ENCODE measurements at places on chromosomes 5 and 9.

DNA sequence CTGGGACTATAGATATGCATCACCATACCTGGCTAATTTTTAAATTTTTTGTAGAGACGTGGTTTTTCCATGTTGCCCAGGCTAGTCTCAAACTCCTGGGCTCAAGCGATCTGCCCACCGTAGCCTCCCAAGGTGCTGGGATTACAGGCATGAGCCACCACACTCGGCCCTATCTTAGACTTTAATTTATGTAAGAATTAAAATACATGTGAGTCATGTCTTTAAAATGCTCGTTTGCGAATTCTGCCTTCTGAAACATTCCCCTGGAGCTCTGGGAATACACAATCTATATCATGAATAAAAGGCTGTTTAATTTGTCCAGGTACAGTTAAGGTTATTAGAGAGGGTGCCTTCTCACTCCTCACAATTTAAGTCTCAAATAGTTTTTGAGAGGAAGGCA, 32.8 kb downstream of the RHOBTB3 start:
- no peak for DNase-seq

DNA sequence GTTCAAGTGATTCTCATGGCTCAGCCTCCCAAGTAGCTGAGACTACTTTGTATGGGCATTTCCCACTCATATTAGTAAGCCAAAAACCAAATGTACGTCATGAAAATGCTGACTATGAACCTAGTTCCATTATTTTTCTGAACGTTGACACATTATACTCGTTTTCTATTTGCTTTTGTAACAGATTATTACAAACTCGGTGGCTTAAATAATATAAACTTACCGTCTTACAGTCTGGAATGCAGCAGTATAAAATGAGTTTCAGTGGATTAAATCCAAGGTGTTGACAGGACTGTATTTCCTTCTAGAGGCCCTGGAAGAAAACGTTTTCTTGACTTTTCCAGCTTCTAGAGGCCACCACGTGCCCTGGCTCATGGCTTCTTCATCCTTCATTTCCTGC, 517.0 kb downstream of the GADD45G start:
- DNase-seq, result no peak

GRCh38 chr5:10465726-10466125, 24.0 kb downstream of the ROPN1L start:
- DNase-seq, result no peak

- DNase-seq, result no peak
Measured at GRCh38 chr5:54492178-54492577, 25.4 kb upstream of the SNX18 start.

DNA sequence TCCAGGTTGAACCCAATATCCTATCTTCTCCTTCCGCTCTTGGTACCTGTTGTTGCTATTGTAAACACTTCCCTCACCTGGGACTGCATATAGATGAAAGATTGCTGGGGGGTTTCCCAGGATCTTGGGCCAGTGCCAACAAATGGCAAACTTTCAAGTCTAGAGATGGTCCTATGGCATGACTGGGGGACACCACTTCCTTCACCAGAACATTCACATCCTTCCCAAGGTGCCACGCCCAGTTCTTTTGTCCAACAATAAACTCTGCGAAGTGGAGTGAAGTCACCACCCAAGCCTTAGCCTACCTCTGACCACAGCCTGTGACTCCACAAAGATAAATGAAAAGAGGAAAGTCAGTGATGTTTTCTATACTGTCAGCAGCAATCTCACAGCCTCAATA, 34.4 kb downstream of the DOCK8 start:
- no peak for DNase-seq

GRCh38 chr9:8782237-8782636, 982.7 kb upstream of the DMAC1 start:
- DNase-seq, result no peak

- no peak for DNase-seq
Measured at GRCh38 chr5:60843386-60843935, 608 bp downstream of the ELOVL7 start.

Data from NCI-H2081 (cell line).